ENCODE measurements at places on chromosomes 5 and 9.

DNA sequence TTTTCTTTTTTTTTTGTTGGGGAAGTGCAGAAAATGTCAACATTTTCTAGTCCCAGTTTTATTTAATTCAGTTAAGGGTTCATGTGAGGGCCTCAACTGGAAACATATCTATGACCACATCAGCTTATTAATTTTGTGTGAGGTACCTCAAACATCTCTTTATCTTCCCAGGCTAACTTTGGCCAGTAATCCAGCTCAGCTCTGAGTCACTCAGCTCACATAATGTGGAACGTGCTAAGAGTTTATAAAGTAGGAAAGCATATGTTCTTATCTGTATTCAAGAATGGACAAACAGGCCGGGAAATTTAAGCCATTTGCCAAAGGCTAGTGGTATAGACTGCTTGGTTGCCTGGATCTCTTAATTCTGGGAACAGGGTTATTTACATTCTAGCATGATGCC is 118.4 kb downstream of the INSYN2B start:
- no peak for DNase-seq

DNA sequence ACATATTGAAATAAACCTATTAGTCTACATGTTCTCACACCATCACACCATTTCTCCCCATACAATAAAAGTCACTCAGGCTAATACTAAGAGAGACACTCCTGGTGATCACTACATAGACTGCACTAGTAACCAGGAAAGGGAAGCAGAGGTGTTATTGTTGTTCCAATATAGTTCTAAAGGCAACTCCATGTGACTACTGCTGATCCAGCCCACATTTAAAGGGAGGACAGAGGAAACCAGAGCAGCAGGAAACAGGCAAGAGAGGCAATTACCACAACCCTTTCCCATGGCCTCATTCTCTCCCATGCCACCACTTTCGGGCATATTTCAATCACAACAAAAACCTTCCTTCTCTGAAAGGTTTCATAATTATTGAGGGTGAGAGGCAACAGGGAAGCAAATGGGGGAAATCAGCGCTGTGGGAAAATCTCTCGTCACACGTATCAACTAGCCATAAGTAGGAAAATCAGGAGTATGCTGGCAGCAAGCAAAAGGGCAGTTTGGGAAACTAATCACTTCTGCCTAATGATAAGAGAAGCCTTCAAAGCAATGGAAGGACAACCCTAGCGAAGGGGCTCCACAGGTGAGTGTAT is 1.8 kb downstream of the UBAP2 start:
- no peak for DNase-seq

DNA sequence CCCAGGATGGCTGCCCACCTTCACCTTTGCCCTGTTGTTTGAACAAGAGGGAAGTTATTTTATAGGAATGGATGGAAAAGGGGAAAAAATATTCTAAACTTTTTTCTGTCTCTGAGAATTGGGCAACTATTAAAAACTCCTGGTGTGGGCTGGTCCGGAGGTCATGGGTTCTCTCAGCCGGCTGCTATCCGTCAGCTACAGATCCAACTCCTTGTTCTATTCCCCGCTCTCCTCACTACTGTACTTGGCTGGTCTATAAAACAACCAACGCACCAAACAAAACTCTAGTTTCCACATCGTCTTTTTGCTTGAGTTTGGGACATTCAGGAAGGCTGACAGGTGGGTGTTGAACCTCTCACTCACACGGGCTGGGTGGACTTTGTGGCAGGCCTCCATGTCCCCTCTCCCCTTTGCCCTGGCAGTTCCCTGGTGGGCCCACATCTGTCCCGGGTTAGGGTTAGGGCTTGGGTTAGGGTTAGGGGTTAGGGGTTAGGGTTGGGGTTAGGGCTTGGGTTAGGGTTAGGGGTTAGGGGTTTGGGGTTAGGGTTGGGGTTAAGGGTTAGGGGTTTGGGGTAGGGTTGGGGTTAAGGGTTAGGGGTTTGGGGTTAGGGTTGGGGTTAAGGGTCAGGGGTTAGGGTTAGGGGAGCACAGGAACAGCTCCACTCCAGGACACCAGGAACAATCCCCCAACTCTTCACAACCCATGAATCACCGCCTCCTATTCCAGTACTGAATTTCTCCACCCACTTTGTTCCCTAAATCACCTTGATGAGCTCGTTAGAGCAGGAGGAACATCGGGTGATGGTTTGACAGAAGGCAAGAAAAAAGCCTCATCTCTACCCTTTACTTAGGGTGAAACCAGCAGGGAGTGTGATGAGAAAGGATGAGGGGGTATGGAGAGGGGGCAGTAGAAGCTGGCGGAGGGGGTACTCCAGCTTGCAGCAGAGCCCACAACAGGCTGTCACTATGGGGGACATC is 302.1 kb upstream of the IRX4 start:
- DNase-seq, result no peak

DNA sequence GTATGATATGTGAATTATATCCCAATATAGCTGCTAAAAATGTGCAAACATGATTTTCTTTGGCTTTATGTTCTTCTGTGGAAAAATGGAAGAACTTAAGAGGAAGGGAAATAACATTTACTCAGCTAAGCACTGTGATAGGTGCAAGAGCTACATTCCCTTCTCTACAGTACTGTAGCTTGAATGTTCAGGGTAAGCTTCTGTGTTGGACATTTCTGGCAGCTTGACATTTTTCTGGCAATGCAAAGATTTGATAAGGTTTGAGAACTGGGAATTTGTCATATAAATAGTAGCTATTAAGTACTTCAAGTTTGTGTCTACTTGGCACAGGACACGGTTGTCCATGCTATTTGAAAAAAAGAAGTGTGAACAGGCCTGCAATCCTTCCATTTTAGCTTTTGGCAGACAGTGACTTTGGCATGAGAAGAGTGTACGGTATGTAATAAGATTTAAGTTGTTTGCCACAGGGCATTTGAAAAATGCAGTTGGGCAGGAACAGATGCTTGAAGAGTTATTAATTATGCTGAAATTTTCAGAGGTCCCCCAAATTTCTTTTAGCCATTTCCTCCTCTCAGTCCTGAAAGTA is 77.6 kb downstream of the KIF4B start:
- DNase-seq, result no peak

DNA sequence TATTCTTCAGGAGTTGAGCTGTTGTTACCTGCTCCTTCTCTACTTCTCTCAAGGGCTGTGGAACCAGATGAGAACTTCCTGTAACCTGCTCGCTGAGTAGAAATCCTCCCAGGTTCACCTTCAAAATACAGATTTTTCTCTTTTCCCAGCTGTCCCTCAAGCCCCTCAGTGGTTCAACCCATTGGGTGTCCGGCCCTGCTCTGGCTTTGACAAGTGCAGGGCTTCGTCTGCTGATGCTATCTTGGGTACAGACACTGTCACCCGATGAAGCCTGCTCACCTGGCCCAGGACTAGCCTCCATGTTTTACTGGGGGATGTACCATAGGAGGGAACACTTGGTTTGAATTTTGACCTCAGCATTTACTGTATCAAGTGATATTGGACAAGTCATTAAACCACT is 490.4 kb downstream of the IRX1 start:
- DNase-seq, result no peak

- no peak for DNase-seq
These were observed 6.8 kb upstream of the CXXC5 start for GRCh38 chr5:139641116-139642080.

DNA sequence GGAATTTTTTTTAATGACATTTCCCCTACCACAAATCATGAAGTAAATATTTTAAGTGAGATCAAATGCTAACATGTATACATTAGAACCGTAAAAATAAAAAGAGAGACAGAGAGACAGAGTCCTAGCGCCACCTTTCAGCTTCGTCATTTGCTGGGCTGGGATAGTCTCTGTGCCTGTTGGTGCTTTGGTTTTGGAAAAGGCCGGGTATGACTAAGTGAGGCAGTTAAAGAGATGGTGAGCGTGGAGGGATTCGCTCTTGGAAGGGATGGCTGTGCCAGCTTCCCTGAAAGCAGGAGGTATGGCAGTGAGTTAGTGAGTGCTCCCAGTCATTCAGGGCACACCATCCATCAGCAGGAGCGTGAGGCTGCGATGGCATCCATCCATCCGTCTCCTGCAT is 729.6 kb upstream of the WWC1 start:
- no peak for DNase-seq

DNA sequence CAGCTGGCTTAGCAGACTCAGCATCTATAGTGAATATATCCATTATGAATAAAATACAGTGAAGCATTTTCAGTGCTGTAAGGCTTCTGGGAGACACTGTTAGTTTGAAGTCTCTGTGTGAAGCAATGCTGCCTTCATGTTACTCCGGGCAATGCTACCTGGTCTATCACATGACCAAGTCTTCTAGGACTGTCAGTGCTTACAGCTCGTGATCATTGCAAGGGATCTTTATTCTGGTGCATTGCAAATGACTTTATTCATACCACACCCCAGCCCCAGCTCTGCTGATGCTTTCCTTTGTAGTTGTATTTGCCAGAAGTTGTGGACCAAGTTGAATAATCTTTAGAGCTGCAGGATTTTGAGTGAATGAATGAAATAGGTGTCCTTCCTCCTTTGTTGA is 21.9 kb upstream of the NDFIP1 start:
- no peak for DNase-seq

DNA sequence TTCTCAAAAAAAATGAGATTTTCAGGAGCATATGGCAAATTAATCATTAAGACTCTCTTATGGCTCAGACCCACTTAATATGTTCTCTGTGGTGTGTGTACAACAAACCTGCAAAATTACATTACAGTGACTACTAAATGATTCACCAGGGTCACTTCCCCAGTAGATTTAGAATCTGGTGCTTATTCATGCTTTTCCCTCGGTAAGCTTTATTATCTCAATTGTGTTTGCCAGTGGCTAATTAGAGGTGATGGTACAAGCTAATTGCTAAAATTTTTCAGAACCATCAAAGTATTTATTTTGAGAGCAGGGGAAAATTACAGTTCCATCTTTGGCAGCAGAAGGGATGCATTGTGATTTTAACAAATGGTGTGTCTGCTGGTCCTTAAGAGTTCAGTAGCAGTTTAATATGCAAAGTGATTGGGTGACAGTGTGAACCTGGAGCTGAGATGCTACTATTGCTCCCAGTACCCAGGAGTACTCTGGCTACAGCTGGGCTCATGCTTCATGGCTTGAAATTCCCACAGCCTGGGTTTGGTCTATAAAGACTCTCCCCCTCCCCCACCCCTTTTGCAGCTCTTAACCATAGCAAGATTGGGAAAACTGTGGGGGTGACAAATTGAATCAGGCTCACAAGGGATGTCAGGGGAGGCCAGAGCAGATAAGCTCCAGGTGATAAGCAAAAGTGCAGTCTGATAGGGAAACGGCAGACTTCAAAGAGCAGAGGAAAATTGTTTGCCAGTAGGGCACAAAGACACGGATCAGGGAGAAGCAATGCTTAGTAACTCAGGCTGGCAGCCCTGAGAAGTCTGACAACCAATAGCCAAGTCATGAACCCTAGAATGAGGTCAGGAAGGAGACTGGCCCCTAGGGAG is 92.8 kb upstream of the RAD23B start:
- DNase-seq, result no peak

DNA sequence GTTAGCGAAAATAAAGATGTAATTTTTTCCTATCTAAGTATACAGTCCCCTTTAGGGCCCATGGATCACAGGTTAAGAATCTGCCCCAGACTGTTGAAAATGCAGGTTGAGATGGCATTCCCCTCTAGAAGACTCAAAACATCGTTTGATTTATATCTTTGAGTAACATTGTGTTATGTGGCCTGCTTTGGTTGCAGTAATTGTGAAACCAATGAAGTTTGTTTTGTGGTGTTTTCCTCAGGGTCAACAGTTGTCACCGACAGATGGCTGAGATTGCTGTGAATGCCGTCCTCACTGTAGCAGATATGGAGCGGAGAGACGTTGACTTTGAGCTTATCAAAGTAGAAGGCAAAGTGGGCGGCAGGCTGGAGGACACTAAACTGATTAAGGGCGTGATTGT is 7.8 kb downstream of the CCT5 start:
- DNase-seq, result no peak

DNA sequence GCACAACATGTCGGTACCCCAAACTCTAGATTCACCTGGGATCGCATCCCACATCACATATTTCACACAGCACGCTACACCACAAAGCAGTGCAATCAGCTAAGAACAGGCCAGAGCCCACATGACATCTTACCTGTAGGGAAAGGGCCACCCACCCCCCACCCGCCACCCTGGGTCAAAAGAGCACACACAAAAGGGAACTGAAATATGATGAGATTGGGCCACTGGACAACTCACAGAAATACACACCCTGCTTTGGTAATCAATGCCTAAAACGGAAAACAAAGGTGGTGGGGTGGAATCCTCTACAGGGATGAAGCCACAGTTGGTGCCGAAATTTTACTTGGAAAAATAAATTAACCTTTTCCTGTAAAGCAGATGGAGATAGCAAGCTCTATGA is 13.1 kb downstream of the RETREG1 start:
- no peak for DNase-seq

DNA sequence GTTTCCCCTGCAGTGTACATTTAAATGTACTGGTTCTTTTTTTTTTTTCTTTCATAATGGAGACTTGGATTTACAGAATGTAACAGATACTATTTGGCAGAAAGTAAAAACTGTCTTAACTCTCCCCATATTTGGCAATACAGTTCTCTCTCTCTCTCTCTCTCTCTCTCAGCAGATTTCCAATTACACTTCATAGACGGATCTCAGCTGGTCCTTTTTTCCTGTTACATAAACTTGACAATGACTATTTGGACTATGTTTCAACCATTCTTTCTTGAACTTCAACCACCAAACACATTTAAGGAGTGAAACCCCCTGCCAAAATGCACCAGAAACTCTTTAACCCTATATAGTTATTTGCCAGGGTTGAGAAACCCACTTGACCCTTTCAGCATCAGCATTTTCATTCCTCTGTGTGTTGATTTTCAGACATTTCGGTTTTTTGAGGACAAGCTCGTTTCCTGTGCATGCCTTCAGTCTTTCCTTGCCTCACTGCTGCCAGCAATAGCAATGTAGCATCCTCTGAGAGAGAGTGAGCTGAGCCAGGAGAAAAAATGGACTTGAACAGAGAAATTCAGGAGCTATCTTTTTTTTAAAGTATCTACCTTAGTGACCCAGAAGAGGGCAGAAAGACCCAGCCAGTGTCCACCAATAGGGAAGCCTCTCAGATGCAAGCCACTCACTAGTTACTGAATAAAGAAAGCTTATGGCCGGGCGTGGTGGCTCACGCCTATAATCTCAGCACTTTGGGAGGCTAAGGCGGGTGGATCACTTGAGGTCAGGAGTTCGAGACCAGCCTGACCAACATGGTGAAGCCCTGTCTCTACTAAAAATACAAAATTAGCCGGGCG is 26.0 kb upstream of the GNA14 start:
- no peak for DNase-seq

DNA sequence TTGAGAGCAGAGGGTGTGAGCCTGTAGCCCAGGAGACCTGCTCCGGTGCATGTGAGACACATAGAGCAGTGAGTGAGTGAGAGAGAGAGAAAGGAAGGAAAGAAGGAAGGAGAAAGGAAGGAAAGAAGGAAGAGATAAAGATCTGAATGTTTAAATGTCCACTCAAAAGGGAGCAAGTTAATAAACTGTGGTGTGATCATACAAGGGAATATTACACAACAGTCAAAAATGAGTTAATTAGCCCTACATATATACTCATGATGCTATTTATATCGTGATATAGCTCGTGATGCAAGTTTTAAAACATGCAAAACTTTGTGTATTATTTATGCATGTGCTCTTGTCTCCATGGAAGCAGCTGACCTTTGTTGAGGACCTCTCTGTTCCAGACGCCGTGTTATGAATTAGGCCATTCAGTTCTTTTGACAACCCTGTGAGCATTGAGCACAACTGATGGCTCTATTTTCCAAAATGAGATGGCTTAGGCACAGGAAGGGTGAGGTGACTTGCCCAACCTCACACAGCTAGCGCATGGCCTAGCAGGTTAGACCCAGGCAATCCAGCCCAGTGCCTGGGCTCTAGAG is 70.6 kb downstream of the HMCN2 start:
- DNase-seq, result no peak
